ENCODE measurements at places on chromosomes 16 and 17.
A peak's percentile ranks its signal among the peaks of the same experiment; 100 is the strongest.

DNA sequence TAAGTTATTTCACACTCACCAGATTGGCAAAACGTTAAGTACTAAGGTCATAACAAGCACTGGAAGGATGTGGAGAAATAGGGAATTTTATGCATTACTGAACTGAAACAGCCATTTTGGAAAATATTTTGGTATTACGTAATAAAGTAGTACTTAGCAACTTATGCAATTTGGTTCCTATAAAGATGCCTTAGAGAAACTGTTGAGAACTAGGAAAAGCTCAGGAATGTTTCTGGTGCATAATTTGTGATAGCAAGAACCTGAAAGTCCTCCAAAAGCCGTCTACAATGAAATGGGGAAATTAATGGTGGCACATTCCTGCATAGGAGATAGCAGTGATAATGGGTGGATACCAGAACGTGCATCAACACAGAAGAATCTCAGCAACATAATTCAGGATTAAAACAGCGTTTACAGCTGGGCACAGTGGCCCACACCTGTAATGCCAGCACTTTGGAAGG lies 472.5 kb downstream of the WWOX start:
- no peaks in the 10 kb centered on the region for H3K27me3 ChIP-seq
- DNase-seq, result no peak
- H3K36me3 ChIP-seq, result no peaks in the 10 kb centered on the region

GRCh38 chr17:78977681-78977943 lies 2.1 kb downstream of the LGALS3BP start:
- H3K4me1 ChIP-seq, result peaks cover 10% of the 10 kb centered on the region
- peaks cover 9% of the 10 kb centered on the region for H3K36me3 ChIP-seq
- peak overlapping the region; percentile 74 for H3K4me3 ChIP-seq
- DNase-seq, result no peak

- H3K27ac ChIP-seq, result peak overlapping the region; percentile 90
- H3K4me1 ChIP-seq, result peaks cover 64% of the 10 kb centered on the region
- peak overlapping the region; percentile 80 for H3K4me3 ChIP-seq
- DNase-seq, result no peak
- H3K27me3 ChIP-seq, result peaks cover 2% of the 10 kb centered on the region
- H3K36me3 ChIP-seq, result peaks cover 3% of the 10 kb centered on the region
These were observed 2.7 kb downstream of the IGFBP4 start for GRCh38 chr17:40445751-40446468.

- no peak overlapping the region for H3K4me3 ChIP-seq
- H3K27me3 ChIP-seq, result no peaks in the 10 kb centered on the region
- DNase-seq, result no peak
- peaks cover 18% of the 10 kb centered on the region for H3K4me1 ChIP-seq
- H3K27ac ChIP-seq, result no peak overlapping the region
- H3K36me3 ChIP-seq, result no peaks in the 10 kb centered on the region
These were observed 57.0 kb downstream of the RAI1 start for GRCh38 chr17:17737961-17738894.

DNA sequence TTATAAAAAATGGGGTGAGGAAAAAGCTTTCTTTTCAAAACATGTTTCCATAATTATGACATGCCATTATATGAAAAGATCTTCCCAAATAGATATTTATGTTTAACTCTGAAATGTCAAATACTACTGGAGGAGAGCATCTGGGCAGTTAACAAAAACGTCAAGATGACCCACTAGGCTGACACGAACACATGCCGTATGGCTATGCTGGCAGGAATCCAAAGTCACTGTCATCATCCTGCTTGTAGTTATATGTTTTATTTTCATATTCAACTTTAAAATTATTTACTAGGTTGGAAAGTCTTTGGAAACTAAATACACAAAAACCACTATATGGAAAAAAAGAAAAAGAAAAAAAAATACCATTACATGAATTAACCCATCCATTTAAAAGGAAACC lies 27.3 kb downstream of the ANKFY1 start:
- H3K27me3 ChIP-seq, result no peaks in the 10 kb centered on the region
- peaks cover 19% of the 10 kb centered on the region for H3K4me1 ChIP-seq
- peaks cover 38% of the 10 kb centered on the region for H3K36me3 ChIP-seq
- DNase-seq, result no peak
- no peak overlapping the region for H3K4me3 ChIP-seq
- H3K27ac ChIP-seq, result no peak overlapping the region

- no peak for DNase-seq
- H3K4me3 ChIP-seq, result no peak overlapping the region
- H3K36me3 ChIP-seq, result peaks cover 17% of the 10 kb centered on the region
- peaks cover 26% of the 10 kb centered on the region for H3K4me1 ChIP-seq
These were observed 15.0 kb upstream of the SLC12A3 start for GRCh38 chr16:56849690-56850680.

DNA sequence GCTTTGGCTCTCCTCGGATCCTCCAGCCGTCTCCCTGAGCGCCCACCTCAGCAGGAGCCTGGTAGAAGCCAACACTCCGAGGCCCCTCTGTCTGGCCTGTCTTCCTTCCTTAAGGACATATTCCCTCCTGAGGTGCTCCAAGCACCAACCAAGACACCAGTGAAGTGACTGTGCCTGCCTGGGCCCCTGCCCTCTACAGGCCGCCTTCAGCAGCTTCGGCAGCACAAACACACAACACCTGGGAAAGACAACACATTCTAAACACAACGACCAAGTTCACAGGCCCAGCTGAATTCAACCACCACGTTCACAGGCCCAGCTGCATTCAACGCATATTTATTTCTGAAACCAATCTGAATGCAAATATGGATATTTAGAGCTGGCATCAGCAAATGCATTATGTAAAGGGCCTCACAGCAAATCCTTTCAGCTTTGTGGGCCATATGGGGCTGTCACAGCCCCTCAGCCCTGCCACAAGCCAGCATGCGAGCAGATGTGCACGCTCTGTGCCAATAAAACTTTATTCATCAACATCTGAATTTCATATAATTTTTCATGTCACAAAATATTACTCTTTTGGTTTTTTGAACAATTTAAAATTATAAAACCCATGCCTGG lies 12.2 kb downstream of the GALNS start:
- H3K4me1 ChIP-seq, result no peaks in the 10 kb centered on the region
- H3K4me3 ChIP-seq, result no peak overlapping the region
- H3K27ac ChIP-seq, result no peak overlapping the region
- no peaks in the 10 kb centered on the region for H3K36me3 ChIP-seq

GRCh38 chr16:51542981-51543815 lies 392.1 kb upstream of the SALL1 start:
- H3K27me3 ChIP-seq, result peaks cover 1% of the 10 kb centered on the region
- DNase-seq, result no peak
- H3K27ac ChIP-seq, result no peak overlapping the region
- H3K36me3 ChIP-seq, result no peaks in the 10 kb centered on the region

DNA sequence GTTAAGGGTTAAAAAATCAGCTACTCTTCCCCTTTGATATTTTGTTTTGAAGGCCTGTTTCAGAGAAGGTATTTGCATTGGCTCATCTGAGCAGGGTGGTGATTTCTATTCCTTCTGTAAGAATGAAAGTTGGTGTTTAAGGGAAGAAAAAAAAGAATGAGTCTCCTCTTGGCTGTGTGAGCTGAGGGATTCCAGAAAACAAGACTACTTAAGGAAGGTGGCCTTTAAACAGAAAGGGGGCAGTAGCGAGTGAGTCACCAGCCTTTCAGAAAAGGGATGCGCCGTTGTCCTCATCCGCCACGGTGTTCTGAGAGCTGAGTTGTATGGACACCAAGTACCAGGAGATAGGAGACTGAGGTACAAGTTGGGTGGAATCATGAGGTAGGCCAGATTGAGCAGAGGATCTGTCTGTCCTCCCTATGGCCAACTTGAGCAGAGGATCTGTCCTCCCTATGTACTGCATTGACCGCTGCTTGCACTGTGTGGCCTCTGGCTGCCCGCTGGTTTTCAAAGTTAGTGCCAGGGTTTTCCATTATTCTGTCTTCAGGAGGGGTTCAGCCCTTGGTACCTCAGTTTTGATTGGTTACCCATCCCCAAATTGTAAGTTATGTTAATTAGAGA lies 8.2 kb downstream of the PRKCA start:
- H3K4me3 ChIP-seq, result peak overlapping the region; percentile 46
- no peaks in the 10 kb centered on the region for H3K27me3 ChIP-seq
- DNase-seq, result no peak
- peak overlapping the region; percentile 77 for H3K27ac ChIP-seq
- peaks cover 89% of the 10 kb centered on the region for H3K4me1 ChIP-seq

DNA sequence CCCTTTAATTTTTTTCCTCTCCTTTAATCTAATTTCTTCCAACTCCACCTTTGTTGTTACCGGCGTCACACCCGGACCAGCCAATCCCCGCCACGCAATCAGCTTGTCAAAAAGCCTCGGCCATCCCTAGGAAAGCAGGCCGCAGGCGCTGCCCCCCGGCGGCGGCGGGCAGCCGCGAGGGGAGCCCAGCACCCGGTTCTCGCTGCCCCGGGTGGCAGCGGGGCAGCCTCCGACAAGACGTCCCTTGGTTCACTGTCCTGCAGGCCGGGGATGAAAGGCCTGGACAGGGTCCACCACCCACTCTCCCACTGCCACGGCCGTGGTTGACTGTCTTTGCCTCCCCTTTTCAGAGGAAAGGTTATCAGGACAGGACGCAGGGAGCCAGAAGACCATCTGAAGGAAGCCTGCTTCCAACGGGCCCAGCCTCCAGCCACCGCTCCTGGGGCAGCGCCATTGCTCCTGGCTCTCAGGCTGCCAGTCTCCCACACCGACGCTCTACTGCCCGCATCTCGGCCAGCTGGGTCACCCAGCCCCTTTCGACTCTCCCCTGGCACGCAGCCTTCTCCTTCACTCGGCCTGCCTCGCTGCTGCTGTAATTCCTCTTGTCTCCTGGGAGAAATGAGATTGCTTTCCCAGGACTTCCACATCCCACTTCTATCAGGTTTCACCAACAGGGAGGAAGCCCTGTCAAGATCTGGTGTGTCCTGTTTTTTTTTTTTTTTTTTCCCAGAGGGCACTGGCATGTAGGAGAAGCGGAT lies 2.8 kb upstream of the UBTF start:
- H3K36me3 ChIP-seq, result peaks cover 5% of the 10 kb centered on the region
- peaks cover 21% of the 10 kb centered on the region for H3K4me1 ChIP-seq
- H3K27ac ChIP-seq, result peak overlapping the region; percentile 96
- DNase-seq, result peak; percentile 42
- H3K27me3 ChIP-seq, result peaks cover 2% of the 10 kb centered on the region
- H3K4me3 ChIP-seq, result peak overlapping the region; percentile 92

DNA sequence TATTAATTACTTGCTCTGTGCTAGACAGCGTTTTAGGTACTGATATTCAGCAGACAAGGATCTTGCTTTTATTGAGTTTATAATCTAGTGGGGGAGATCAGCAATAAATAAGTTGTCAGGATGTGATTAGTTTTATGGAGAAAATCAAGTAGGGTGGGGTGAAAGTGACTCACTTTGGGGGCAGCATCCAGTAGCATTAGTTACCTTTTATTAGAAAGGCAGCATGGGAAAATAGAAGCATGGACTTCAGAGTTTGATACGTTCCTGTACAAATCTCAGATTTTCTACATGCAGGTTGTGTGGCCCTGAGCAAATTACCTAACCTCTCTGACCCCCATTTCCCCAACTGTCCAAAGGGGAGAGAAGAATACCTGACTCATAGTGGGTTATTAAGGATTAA lies 42.5 kb downstream of the SPECC1 start:
- peaks cover 6% of the 10 kb centered on the region for H3K27me3 ChIP-seq
- no peaks in the 10 kb centered on the region for H3K4me1 ChIP-seq
- no peaks in the 10 kb centered on the region for H3K36me3 ChIP-seq
- H3K27ac ChIP-seq, result no peak overlapping the region

- DNase-seq, result no peak
- no peak overlapping the region for H3K27ac ChIP-seq
- peaks cover 5% of the 10 kb centered on the region for H3K27me3 ChIP-seq
- H3K4me3 ChIP-seq, result no peak overlapping the region
These were observed 126.7 kb upstream of the FOXF1 start for GRCh38 chr16:86383488-86384262.

DNA sequence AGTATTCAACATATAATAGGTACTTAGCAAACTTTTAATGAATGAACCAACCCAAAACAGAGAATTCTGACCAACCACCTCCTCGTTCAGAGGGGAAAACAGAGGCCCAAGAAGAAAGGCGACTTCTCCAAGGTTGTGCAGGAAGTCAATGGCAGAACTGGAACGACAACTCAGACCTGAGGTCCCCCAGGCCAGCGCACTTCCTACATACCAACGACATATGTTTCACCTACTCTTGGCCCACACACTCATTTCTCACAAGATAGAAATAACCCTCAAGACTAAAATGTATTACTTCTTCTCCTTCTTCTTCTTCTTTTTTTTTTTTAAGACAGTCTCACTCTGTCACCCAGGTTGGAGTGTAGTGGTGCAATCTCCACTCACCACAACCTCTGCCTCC lies 14.4 kb downstream of the CHCT1 start:
- H3K27me3 ChIP-seq, result peaks cover 2% of the 10 kb centered on the region
- no peak overlapping the region for H3K27ac ChIP-seq
- H3K4me1 ChIP-seq, result no peaks in the 10 kb centered on the region
- no peak overlapping the region for H3K4me3 ChIP-seq
- no peaks in the 10 kb centered on the region for H3K36me3 ChIP-seq
- no peak for DNase-seq

DNA sequence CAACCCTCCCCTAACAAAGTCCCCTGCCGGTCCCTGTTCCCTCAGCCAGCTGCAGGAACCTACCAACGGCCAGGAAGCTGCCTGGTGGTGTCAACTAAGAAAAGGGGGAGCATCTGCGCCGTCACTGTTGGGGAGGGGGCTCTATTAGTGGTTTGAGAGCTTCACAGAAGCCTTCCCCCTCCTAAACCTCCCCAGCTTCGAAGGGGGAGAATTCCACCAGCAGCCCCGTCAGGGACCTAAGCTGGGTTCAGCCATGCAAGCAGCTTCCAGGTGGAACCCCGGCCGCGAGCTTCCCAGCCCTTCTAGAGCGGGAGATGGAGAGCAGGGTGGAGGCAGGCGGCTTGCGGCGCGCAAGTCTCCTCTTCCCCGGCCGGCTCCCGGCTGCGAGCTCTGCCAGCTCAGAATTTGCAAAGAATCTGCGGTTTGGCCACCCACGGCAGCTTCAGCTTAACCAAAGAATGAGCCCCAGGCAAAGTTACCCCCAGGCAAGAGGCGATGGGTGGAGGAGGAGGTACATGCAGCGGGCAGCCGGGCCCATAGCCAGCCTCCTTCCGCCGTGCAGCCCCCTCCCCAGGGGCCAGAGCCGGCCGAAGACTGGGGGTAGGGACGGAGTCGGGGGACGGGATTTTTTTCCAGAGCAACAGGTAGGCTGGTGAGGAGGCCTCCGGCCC lies 33.7 kb downstream of the DDX19A start:
- peak overlapping the region; percentile 99 for H3K4me3 ChIP-seq
- peaks cover 34% of the 10 kb centered on the region for H3K36me3 ChIP-seq
